ENCODE measurements at places on chromosomes 3 and 15. TPM values are rescaled to one million over a fixed set of nuclear protein-coding genes. Genes with fewer than 3 reads are reported as not detected.

Gene FOXB1
- total RNA-seq, result not detected

Gene ARGFX
- not detected for total RNA-seq

Gene THRB
- 7.3 TPM for total RNA-seq

Gene CFAP100
- total RNA-seq, result not detected

Gene HCLS1
- 3.7 TPM for total RNA-seq

Gene ABHD10
- total RNA-seq, result 37.2 TPM

Gene PLIN1
- 0.53 TPM for total RNA-seq

Gene MINAR1
- total RNA-seq, result 0.86 TPM

Gene SH2D7
- not detected for total RNA-seq

Gene HDC
- not detected for total RNA-seq

Gene CCR4
- not detected for total RNA-seq

Gene TMCO5A
- not detected for total RNA-seq

Gene CLDN11
- total RNA-seq, result 153 TPM

Gene DUOX1
- total RNA-seq, result not detected

Gene MOBP
- total RNA-seq, result not detected

Gene DGKG
- under 0.01 TPM for total RNA-seq

Gene TMEM266
- not detected for total RNA-seq

Gene CPLX3
- not detected for total RNA-seq

Gene MEGF11
- not detected for total RNA-seq

Gene GNL3
- total RNA-seq, result 114 TPM

Gene SV2B
- total RNA-seq, result not detected

Gene FAM81A
- 0.29 TPM for total RNA-seq

Gene SLC6A11
- not detected for total RNA-seq

Gene LAMB2
- total RNA-seq, result 358 TPM

Gene CRABP1
- not detected for total RNA-seq

Gene DPPA4
- total RNA-seq, result not detected

Gene GHSR
- total RNA-seq, result not detected

Gene LDHAL6B
- not detected for total RNA-seq

Gene CYP8B1
- not detected for total RNA-seq

Gene UBE3A
- 63.4 TPM for total RNA-seq

Gene SMARCC1
- 23.6 TPM for total RNA-seq

Gene HYKK
- 1.2 TPM for total RNA-seq

Gene UROC1
- total RNA-seq, result not detected

Data from myometrial cell (primary cell).